Activated T-cell treated with anti-CD3 and anti-CD28 coated beads for 24 hours (primary cell): ENCODE measurements at places on chromosomes 7 and 10.

DNA sequence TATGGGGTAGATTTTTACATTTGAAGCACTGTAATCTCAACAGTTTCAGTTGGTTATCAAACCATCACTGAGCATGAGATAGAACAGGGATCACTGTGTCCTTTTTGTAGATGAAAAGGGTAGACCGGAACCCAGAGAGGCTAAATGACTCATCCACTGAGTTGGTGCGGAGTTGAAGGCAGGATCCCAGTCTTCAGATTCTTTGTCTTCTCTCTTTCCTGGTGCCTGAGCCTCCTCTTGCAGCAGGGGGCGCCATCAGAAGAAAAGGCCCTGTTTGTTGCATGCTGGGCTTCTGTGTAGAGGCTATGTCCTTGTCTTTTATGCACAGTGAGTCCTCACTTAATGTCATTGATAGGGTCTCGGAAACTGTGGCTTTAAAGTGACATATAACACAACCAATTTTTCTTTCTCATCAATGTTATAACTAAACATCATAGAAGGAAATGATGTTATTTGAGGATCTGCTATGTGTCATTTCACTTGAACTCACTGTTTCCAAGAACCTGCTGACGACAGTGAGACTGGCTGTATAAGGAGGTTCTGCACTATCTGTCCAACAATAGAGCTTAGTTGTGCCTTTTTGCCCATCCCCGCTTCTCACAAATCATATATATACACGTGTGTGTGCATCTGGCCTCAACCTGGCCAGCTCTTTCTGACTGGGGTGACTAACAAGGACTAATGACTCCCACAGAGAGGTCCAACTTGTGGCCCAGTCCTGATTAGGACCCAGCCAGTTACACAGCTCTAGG lies 14.3 kb downstream of the ZNF282 start:
- peak; percentile 79 for DNase-seq

DNA sequence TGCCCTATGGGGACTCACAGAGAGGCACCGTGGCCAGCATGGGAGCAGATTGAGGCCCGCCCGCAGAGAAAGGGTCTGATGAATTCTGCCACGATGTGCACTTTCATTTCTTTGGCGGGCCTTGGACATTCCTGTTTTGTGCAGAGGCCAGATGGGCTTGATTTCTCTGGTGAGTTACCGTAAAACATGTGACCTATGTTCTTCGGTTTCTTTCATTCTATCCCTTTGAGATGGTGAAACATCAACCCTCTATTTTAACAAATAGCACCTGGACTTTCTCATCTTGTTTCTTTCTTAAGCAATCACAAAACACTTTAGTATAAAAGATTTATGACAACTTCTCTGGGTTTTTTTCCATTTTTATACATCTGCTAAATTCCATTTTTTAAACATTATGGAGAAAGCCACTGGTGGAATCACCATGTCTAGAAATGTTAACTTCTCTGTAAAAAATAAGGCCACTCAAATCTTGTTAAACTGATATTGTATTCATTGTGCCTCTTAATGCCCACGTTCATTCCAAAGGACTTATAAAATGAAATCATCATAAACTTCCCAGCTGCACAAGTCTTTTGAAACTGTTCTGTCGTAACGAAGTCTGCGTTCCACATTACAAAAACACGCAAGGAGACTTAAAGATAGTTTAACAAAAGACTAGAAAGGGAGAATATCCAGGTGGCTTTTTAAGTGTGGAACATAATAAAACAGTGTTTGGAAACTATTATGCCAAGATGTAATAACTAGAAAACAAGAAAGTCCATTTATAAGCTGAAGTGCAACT lies 21.4 kb upstream of the ODAD2 start:
- DNase-seq = no peak

- DNase-seq = no peak
Measured at GRCh38 chr7:151549083-151549482, 29.4 kb upstream of the RHEB start.

DNA sequence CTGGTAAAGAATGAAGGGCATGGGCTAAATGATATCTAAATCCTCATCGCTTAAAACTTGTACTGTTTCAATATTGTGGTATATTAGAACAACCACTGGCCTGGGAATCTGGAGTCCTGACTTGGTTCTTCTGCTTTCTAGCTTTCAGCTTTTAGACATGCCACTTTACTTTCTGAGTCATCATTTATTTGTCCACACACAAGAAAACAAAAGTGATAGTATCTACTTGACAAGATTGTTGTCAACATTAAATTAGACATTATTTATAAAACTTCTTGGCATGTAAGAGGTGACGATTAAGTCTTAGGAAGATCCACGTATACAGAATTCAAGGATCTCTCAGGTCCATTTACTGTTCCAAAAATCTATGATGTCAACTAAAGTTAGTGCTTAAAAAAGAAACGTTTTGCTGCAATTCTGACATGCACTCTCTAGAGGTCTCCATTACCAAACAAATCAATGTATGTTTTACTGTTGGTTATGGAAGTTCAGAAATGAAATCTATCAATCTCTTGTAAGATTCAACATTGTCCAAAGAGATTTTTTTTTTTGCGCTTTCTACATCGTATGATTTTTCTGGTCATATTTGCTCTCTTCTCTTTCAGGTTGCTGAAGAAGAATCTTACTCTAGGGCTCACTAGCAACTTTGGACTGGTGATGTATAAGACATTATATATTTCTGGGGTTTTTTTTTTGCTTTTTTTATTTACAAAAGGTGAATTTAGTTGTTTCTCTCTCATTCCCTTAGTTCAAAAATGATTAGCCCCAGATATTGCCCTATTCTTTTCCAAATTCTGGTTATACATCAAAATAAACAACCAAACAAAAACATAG lies 53.6 kb upstream of the DYNC1I1 start:
- DNase-seq = no peak

DNA sequence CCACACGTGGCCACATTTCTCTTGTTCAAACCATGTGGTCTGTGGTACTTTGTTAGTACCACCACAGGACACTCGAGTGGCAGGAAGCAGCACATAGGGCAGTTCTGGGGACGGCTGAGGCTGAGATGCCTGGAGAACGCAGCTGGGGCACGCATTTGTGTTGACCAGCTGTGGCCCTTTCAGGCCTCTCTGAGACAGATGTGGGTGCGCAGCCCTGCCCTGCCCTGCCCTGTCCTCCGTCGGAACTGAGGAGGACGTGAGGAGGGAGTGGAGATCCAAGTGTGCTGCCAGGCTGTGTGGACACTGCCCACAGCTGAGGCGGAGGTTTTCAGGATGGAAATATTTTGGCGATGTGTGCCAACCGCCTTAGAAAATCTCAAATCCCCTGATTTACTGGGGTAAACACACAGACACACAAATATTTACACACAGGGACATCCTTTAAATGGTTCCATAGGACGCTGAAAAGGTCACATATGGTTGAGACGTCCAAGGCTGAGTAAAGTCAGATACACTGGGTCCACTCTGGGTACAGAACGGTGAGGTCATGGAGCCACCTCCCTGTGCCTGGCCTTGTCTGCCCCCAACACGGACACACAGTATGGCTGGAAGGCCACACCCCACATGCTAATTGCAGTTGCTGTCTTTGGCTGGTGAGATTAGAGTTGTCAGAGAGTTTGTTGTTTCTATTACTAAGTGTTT lies 14.8 kb downstream of the BHLHA15 start:
- no peak for DNase-seq

DNA sequence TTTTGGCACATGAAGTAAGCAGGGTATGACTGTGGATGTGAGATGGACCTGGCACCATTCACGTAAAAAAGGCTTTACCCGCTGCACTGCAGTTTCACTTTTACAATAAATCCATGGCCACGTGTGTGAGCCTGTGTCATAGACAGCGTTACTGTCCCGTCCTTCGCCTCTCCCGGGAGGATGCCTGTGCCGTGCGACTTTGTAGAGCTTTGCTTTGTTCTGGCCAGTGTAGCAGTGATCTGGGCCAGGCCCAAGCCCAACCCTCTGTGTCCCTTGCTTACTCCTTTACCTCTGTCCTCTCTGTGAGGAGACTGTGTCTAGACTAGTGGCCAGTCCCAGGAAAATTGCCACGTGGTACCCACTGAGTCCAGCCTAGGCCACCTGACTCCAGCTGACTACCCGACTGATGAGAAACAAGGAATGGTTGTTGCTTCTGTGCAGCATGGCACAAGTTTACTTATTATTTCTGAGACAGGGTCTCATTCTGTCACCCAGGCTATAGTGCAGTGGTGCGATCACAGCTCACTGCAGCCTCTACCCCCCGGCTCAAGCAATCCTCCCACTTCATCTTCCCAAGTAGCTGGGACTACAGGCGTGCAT lies 48.1 kb downstream of the JAKMIP3 start:
- no peak for DNase-seq

DNA sequence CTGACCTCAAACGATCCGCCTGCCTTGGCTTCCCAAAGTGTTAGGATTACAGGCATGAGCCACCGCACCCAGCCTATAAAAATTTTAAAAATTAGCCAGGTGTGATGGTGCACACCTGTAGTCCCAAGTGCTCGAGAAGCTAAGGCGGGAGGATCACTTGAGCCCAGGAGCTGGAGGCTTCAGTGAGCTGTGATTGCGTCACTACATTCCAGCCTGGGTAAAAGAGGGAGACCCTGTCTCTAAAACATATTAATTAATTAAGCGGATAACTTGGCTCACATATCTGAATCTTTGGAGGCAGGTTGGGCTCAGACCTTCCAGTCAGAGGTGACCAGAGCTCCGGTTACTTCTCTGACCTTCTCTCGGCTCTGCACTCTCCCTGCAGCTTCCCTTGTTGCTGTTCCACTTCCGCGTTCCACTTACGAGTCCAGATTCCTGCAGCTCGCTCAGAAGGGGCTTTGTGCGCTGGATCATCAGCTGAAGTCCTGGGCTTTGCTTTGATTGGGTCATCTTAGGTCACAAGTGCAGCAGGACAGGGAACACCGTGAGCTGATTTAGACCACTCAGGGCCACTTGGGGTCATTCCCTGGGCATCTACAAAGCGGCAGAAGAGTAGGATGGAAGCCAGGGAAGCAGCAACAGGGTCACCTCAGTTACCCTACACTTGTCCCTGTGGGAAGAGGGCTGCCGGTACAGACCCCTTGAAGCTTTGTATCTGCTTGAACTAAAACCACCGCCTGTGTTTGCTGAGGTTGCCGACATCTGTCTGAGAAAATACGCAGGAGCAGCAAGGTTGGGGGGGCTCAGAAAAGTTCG lies 2.0 kb upstream of the ARPC1B start:
- DNase-seq = no peak

DNA sequence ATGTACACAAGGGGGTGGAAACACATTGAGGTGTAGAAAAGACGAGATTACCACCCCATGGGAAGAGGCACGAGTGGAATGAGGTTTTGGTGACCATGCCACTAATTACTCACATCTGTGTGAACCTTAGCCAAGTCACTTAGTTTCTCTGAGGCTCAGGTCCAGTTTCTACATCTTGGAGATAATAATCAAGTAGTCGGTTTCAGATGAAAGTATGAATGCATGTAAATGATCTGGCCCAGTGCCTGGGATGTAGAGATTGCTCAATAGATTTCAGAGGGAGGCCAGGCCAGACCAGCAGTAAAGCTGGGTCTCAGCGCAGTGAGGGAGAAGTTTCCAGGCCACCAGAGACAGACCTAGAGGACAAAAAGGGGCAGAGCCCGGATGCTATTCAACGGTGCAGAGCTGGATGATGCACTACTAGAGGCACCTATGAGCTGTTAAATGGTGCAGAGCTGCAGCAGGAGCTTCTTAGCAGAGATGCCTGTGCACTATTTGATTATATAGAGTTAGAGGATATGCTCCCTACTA lies 725.1 kb downstream of the GRID1 start:
- no peak for DNase-seq

- no peak for DNase-seq
Measured at GRCh38 chr10:110081911-110082310, 74.1 kb downstream of the ADD3 start.

DNA sequence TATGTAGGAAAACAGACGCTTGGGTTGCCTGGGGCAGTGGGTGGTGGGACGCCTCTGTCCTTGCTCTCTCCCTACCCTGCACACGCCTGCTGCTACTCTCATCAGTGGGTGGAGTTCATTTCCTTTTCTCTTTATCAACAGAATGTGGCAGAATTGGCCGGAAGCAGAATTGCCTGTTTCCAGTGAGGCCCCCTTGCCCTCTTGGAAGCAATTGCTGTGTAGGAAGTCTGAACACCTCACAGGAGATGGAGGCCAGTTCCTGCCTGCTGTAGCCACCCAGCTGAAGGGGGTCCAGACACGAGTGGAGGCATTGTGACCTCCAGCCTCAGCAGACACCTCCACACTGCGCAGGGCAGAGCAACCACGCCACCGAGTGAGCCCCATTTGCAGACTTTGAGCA lies 331.6 kb upstream of the ZNF32 start:
- DNase-seq = no peak
